ENCODE measurements at places on chromosomes 3 and 15.
A peak's percentile ranks its signal among the peaks of the same experiment; 100 is the strongest.

DNA sequence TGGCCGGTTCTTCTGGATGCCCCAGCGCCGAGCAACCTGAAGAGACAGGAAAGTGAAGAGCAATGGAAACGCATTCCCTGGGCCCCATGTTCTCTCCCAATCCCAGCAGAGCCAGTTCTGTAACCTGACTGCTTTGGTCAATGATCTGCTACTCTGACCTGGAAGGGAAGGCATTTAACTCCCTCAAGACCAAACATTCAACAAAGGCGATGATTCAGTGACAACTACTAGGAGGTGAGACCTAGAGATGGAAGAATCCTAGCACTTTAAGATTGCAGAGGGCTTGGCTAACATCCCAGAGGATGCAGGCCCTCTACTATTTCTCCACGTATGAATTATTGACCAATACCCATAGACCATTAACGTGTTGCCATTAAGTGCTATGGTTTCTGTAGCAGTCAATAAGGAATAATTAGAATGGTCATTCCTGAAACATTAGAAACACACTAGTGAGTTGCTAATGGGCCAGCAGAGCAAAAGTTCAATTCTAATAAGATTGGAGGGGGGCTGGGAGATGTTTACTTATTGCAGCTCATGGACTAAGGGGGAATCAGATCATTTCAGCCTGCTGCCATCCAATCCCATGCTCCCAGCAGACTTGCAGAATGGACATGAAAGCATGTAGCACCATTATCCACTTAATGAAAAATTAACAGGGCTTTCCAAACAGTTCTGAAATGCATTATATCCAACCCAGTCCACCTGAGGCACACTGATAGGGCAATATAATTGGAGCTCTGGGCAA lies 56.6 kb downstream of the ETV5 start:
- no peak overlapping the region for H3K27ac ChIP-seq
- no peaks in the 10 kb centered on the region for H3K4me1 ChIP-seq
- H3K36me3 ChIP-seq: no peaks in the 10 kb centered on the region
- no peak overlapping the region for H3K4me3 ChIP-seq

DNA sequence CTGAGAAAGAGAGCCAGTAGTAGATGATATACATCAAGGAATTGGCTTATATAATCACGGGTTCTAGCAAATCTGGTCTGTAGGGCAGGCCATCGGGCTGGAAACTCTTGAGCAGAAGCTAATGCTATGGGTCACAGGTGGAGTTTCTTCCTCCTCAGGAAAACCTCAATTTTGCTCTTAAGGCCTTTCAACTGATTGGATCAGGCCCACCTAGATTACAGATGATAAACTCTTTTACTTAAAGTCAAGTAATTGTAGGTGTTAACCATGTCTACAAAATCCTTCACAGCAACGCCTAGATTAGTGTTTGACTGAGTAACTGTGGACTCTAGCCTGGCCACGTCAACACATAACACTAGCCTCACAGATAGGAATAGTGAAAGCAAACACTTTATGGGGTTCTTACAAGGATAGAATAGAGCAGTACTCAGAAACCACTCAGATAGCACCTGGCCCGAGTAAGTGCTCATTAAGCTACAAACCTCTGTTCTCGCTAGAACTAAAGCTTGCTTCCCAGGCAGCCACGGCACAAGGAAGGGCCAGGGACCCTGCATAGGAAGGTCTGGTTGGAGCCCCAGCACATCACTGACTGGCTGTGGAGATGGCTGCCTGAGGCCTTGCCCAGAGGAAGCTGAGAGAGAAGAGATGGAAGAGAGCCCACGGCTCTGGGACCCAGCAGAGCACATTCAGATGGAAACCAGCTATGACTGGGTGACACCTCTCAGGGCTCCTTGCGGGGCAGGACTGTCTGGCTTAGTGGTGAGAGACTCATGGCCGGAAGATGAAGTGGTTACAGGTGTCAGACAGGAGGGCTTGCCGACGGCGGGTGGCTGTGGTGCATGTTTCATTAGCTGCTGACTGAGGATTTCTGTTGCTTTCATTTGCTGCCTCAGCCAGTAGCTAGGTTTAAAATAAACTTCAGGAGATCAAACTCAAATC lies 202.5 kb upstream of the TLE3 start:
- H3K4me3 ChIP-seq: no peak overlapping the region
- H3K27ac ChIP-seq: no peak overlapping the region
- H3K4me1 ChIP-seq: no peaks in the 10 kb centered on the region
- no peak for DNase-seq
- H3K27me3 ChIP-seq: no peaks in the 10 kb centered on the region
- H3K36me3 ChIP-seq: no peaks in the 10 kb centered on the region

GRCh38 chr3:46272028-46272451 lies 29.8 kb downstream of the CCR3 start:
- H3K36me3 ChIP-seq: no peaks in the 10 kb centered on the region
- no peak overlapping the region for H3K4me3 ChIP-seq
- H3K27me3 ChIP-seq: no peaks in the 10 kb centered on the region
- no peak overlapping the region for H3K27ac ChIP-seq
- DNase-seq: no peak

DNA sequence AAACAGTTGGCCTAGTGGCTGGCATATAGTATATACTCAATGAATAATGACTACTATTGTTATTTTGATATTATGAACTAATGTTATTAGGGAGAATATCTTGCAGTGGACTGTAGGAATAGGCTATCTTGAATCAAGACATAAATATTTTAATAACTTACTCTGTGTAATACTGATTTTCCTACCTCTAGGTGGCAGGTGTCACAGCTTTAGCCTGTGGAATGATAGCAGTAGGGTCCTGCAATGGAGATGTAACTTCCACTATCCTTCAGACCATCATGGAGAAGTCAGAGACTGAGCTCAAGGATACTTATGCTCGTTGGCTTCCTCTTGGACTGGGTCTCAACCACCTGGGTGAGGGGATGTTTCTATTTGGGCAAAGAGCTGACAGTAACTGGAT lies 6.5 kb downstream of the PSMD2 start:
- no peak for DNase-seq
- H3K27ac ChIP-seq: no peak overlapping the region
- no peaks in the 10 kb centered on the region for H3K4me1 ChIP-seq
- no peak overlapping the region for H3K4me3 ChIP-seq
- H3K27me3 ChIP-seq: no peaks in the 10 kb centered on the region

- H3K27ac ChIP-seq: no peak overlapping the region
- H3K27me3 ChIP-seq: no peaks in the 10 kb centered on the region
- no peaks in the 10 kb centered on the region for H3K36me3 ChIP-seq
- H3K4me3 ChIP-seq: no peak overlapping the region
Observed at GRCh38 chr3:76610150-76610549, 429.7 kb upstream of the ROBO2 start.

- H3K27me3 ChIP-seq: no peaks in the 10 kb centered on the region
- H3K27ac ChIP-seq: peak overlapping the region; percentile 39
- DNase-seq: no peak
Observed at GRCh38 chr3:141575879-141576743, 89.3 kb downstream of the RASA2 start.

GRCh38 chr15:52617026-52617425 lies 48.2 kb upstream of the ARPP19 start:
- no peak overlapping the region for H3K4me3 ChIP-seq
- H3K27ac ChIP-seq: no peak overlapping the region
- no peaks in the 10 kb centered on the region for H3K27me3 ChIP-seq
- no peak for DNase-seq
- H3K36me3 ChIP-seq: no peaks in the 10 kb centered on the region

GRCh38 chr3:139449566-139449965 lies 26.8 kb downstream of the RBP2 start:
- no peaks in the 10 kb centered on the region for H3K4me1 ChIP-seq
- H3K4me3 ChIP-seq: no peak overlapping the region
- H3K27me3 ChIP-seq: no peaks in the 10 kb centered on the region

DNA sequence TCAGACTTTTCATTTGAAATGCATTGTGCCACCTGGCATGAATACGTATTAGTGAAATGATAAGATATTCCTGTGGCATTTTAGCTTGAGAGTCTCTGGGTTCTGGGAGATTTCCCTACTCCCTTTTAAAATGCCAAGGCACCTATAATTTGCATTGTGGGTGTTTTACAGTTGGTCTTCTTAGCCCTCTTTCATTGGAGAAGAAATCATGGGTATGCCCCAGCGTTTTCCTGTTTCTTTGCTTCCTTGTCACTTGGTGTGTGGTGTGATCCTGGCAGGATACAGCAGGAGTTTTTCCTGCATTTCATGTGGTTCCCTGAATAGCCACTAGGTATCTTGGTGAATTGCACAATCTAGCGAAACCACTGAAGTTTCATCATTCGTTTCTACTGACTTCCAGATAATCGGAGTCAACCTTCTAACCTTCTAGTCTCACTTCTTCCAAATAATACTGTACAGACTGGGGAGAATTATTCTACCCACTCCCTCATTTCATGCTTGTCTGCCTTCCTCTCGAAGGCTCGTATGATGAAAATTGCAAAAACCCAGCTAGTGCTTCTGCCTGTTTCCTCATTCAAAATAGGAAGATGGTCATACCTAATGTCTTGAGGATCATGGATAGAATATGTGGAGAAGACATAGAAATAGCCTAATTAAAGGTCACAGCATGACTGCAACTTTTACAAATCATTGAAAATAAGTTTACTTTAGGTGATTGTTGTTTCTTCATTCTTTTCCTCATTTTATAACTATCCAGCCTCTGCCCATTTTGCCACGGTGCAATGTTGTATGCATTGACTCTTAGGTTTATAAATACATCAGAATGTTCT lies 2.6 kb downstream of the BHLHE40 start:
- H3K4me1 ChIP-seq: no peaks in the 10 kb centered on the region
- H3K36me3 ChIP-seq: no peaks in the 10 kb centered on the region
- H3K4me3 ChIP-seq: peak overlapping the region; percentile 92
- H3K27ac ChIP-seq: peak overlapping the region; percentile 96
- no peak for DNase-seq
- no peaks in the 10 kb centered on the region for H3K27me3 ChIP-seq

DNA sequence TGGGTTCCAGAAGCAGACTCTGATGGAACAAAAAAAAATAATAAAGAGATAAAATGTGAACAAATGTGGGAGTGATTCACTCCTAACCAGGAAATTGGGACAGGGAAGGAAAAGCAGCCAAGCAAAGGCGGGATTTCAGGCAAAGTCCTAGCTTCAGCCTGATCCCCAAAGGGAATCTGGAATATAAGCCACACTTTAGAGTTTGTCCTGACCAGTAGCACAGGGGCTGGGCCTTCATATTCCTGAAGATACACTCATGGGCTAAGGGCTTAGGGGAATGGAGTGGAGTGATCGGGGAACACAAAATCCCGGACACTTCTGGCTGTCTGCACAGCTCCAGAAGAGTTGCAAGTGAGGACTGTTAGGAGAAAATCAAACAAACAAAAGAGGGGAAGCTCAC lies 135.0 kb upstream of the COL8A1 start:
- no peak overlapping the region for H3K4me3 ChIP-seq
- DNase-seq: no peak

DNA sequence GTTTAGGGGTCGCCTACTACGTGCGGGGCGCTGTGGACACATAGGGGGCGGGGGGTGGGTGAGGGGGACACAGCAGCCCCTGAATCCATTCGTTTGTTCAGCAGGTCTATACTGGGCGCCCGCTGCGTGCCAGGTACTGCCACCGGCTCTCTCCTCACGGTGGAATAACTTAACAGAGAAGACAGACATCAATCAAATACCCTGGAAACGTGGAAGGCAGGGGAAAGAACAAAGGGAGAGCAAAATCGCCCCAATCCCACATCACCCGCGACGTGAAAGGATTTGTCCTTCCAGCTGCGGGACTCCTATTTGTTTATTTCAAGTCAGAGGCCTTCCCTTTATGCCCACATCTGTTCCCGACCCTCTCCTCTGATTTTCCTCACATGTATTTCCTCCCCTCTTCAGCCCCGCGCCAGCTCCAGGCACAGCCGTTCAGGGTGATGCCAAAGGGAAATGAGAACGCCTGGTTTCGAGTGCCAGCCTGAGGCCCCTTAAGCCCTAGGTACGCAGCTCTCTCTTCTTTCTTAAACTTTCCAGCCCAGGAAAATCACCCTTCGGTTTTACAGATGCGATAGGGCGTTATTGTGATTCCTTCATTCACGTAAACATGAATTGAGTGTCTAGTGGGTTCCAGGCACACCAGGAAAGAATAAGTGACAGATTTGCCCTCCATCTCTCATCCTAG lies 726 bp upstream of the PROK2 start:
- no peak for DNase-seq
- no peaks in the 10 kb centered on the region for H3K36me3 ChIP-seq
- H3K27me3 ChIP-seq: peaks cover 46% of the 10 kb centered on the region
- H3K27ac ChIP-seq: no peak overlapping the region
- no peaks in the 10 kb centered on the region for H3K4me1 ChIP-seq

DNA sequence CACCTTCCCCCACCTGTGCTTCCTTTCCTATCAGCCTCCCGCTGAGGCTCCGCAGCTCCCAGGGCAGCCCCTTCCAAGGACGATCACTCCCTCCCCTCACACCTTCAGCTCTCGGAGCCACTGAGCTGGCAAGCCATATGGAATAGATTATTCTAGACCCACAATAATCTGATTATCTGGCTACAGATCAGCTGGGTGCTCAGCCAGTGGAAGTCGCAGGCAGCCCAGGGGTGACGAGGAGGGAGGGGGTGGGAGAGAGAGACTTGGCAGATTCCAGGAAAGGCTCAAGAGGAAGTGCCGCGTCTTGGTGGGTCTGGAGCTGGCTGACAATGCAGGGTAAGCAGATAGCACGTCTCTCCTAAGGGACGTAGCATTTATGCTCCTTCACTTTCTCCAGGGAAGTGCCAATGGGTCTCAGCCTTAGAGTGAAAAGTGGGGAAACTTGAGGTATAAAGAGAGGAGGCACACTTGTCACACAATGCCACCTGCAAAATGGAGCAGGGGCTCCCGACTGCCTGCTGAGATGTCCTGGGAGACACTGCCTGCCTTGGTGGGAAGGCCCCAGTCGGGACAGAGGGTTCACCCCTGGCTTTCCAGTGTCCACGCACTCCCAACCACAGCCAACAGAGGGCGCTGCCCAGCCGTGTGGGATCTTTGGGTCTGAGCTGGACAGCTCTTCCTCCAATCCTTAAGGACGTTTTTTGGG lies 9.4 kb upstream of the MESP1 start:
- H3K4me1 ChIP-seq: no peaks in the 10 kb centered on the region
- no peaks in the 10 kb centered on the region for H3K36me3 ChIP-seq
- no peak overlapping the region for H3K4me3 ChIP-seq

- no peak for DNase-seq
- H3K36me3 ChIP-seq: no peaks in the 10 kb centered on the region
Observed at GRCh38 chr3:13479332-13479581, 849 bp upstream of the HDAC11 start.

DNA sequence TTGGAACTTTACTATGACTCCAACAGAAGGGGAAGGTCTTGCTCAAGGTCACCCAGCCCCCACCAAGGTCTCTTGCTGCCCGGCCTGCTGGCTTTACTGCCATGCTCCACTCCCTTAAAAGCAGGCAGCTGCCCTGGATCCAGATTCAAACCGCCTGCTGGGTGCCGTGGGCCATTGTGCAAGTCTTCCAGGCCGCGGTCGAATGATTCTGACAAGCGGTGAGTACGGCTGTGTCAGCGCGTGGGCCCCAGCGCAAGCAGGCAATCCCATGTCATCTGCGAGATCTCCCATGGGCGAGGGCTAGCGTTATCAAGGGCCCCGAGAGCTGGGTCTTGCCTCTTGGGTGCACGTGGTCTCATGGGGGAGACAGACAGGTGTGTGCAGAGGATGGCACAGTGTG lies 37.6 kb downstream of the CORO2B start:
- H3K27ac ChIP-seq: no peak overlapping the region
- no peak for DNase-seq
- H3K27me3 ChIP-seq: no peaks in the 10 kb centered on the region
- H3K36me3 ChIP-seq: no peaks in the 10 kb centered on the region
- H3K4me3 ChIP-seq: no peak overlapping the region

GRCh38 chr15:70478251-70478990 lies 284.9 kb downstream of the UACA start:
- DNase-seq: peak; percentile 63
- H3K4me3 ChIP-seq: no peak overlapping the region
- H3K27ac ChIP-seq: peak overlapping the region; percentile 65
